Osteoblast (primary cell): ENCODE measurements at places on chromosomes 11 and 22. TPM values are rescaled to one million over a fixed set of nuclear protein-coding genes. Genes with fewer than 3 reads are reported as not detected.

- no peak overlapping the region for H3K4me3 ChIP-seq
- no peaks in the 10 kb centered on the region for H3K36me3 ChIP-seq
- peaks cover 25% of the 10 kb centered on the region for H3K4me1 ChIP-seq
- peak overlapping the region; percentile 63 for H3K27ac ChIP-seq
- peak; percentile 93 for DNase-seq
- no peaks in the 10 kb centered on the region for H3K27me3 ChIP-seq
Observed at GRCh38 chr11:86459682-86460460, 85.2 kb downstream of the CCDC81 start.

DNA sequence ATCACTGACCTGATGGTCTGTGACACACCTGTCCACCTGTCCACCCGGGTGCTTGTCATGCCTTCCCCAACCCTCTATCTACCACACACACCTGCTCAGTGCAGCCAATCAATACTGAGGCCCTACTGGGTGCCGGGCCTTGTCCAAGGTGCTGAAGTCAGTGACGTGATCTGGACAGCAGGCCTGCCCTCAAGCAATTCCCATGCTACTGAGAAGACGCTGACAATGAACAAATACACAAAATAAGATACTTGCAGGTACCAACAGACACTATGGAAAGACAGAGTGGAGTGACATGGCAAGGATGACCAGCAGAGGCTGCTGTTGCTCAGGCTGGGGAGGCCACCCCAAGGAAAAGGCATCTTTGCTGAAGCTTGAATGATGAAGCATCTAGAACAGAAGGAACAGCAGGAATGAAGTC lies 21.2 kb downstream of the PLAAT3 start:
- H3K4me1 ChIP-seq: peaks cover 4% of the 10 kb centered on the region
- DNase-seq: peak; percentile 89
- no peaks in the 10 kb centered on the region for H3K27me3 ChIP-seq
- no peak overlapping the region for H3K4me3 ChIP-seq

DNA sequence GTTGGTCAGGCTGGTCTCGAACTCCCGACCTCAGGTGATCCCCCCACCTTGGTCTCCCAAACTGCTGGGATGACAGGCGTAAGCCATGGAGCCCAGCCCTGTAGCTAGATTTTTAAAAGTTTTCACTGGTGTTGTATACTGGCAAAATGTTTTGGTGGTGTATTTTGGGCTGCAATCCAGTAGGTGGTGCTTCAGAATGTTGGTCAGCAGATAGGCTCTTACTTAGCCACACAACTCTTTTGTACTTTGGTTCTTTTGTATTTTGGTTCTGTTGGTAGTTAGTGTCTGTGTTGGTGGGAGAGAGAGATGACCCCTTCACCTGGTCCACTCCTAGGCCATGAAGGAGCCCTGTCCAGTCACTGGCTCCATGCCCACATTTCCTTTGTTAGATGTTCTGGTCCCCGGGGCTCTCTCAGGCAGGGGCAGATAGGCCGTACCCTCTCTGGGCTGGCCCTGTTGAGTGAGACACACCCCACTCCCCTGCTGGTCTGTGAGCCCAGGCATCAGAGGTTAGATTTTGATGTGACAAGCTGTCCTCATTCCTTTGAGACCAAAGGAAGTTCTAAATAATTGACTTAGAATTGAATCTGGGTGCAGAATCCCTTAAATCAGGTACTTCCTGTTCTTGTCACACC lies 123.8 kb downstream of the DDX10 start:
- no peaks in the 10 kb centered on the region for H3K36me3 ChIP-seq
- H3K4me1 ChIP-seq: peaks cover 4% of the 10 kb centered on the region
- DNase-seq: peak; percentile 43
- H3K4me3 ChIP-seq: no peak overlapping the region
- H3K27me3 ChIP-seq: no peaks in the 10 kb centered on the region

- peaks cover 16% of the 10 kb centered on the region for H3K36me3 ChIP-seq
- H3K27me3 ChIP-seq: no peaks in the 10 kb centered on the region
- peak; percentile 74 for DNase-seq
- peaks cover 19% of the 10 kb centered on the region for H3K4me1 ChIP-seq
Observed at GRCh38 chr22:41619979-41620588, 759 bp downstream of the DESI1 start.

- no peaks in the 10 kb centered on the region for H3K36me3 ChIP-seq
- H3K27me3 ChIP-seq: no peaks in the 10 kb centered on the region
- peak; percentile 35 for DNase-seq
- no peaks in the 10 kb centered on the region for H3K4me1 ChIP-seq
- no peak overlapping the region for H3K27ac ChIP-seq
- H3K4me3 ChIP-seq: no peak overlapping the region
Observed at GRCh38 chr22:44718418-44718817, 16.4 kb downstream of the PRR5 start.

GRCh38 chr11:96464700-96465307 lies 75.0 kb downstream of the JRKL start:
- peaks cover 5% of the 10 kb centered on the region for H3K4me1 ChIP-seq
- no peaks in the 10 kb centered on the region for H3K36me3 ChIP-seq
- DNase-seq: peak; percentile 86
- H3K4me3 ChIP-seq: no peak overlapping the region
- H3K27ac ChIP-seq: no peak overlapping the region

DNA sequence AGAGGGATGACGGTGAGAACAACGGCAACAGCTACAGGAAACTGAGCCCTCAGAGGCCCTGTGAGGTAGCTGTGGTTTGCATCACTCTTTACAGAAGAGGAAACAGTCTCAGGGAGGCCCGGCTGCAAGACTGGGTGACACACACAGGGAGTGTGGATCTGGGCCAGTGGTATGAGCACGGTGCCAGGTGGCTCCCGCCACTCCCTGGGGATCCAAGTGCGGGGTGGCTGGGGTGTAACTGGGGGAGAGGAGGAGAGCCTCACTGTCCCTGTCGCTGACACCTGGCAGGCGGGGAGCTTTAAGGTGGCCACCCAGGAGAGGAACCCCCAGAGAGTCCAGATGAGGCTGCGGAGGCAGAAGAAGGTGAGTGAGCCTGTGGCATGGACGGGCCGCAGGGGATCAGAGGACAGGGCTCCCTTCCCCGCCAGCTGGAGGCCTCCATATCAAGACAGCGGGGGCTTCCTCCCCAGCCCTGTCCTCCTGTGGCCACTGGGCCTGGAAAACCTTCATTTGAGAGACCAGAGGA lies 5.6 kb downstream of the RGL4 start:
- H3K27me3 ChIP-seq: no peaks in the 10 kb centered on the region
- H3K36me3 ChIP-seq: peaks cover 10% of the 10 kb centered on the region
- no peak overlapping the region for H3K4me3 ChIP-seq
- DNase-seq: peak; percentile 85
- no peak overlapping the region for H3K27ac ChIP-seq

- H3K27me3 ChIP-seq: peaks cover 10% of the 10 kb centered on the region
- H3K4me1 ChIP-seq: no peaks in the 10 kb centered on the region
- H3K36me3 ChIP-seq: no peaks in the 10 kb centered on the region
- no peak overlapping the region for H3K27ac ChIP-seq
- no peak overlapping the region for H3K4me3 ChIP-seq
Observed at GRCh38 chr11:61195719-61196118, 7.6 kb upstream of the PGA3 start.

DNA sequence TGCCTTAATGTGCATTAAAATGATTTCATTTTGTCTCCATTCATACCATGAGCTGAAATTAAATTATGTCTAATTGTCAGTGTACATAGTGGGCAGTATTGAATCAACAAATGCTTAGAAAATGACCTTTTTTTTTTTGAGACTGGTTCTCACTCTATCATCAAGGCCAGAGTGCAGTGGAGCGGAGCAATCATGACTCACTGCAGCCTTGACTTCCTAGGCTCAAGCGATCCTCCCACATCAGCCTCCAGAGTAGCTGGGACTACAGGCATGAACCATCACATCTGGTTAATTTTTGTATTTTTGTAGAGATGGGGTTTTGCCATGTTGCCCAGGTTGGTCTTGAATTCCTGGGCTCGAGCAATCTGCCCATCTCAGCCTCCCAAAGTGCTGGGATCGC lies 117.0 kb upstream of the BLID start:
- H3K4me3 ChIP-seq: no peak overlapping the region
- H3K27ac ChIP-seq: no peak overlapping the region
- DNase-seq: no peak
- no peaks in the 10 kb centered on the region for H3K27me3 ChIP-seq
- no peaks in the 10 kb centered on the region for H3K36me3 ChIP-seq
- H3K4me1 ChIP-seq: peaks cover 24% of the 10 kb centered on the region

DNA sequence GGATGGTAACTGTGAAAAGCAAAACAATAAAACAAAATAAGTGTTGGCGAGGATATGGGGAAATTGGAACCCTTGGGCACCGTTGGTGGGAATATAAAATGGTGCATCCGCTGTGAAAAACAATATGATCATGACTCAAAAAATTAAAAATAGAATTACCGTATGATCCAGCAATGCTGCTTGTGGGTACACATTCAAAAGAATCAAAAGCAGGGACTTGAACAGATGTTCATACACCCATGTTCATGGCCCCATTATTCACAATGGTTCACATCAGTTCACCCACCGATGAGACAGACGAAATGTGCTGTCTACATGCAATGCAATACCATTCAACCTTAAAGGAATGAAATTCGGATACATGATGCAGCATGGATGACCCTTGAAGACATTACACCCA lies 1.2 kb upstream of the DERL3 start:
- DNase-seq: no peak
- H3K27me3 ChIP-seq: no peaks in the 10 kb centered on the region
- peaks cover 13% of the 10 kb centered on the region for H3K36me3 ChIP-seq
- no peak overlapping the region for H3K27ac ChIP-seq
- H3K4me3 ChIP-seq: no peak overlapping the region

DNA sequence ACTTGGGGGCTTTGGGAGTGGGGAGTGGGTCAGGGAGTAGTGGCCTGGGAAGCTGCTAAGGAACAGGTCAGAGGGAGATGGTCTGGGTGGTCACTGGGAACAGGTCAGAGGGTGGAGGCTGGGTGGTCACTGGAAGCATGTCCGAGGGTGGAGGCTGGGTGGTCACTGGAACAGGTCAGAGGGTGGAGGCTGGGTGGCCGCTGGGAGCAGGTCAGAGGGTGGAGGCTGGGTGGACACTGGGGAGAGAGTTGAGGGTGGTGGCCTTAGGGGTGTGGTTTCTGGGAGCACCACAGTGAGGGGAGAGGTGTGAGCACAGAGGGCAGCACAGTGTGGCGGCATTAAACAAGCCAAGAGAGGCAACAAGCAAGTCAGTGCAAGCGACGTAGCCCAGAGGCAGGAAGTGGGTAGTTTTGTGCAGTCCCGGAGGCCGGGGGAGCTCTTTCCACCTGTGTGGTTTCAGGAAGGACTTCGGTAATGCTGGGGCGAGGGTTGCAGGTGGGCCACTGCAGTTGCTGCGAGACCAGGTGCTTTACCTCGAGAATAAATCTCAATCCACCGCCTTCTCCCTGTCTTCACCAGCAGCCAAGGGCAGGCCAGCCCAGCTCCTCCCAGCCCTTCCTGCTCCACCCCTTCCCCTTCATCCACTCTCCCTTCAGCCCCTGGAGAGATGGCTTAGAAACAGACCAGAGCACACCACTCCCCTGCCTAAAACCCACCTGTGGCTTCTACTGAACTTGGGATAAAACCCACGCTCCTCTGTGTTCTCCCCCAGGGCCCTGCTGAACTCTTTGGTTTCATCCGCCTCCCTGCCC lies 3.2 kb upstream of the CACNA1I start:
- no peaks in the 10 kb centered on the region for H3K27me3 ChIP-seq
- no peak overlapping the region for H3K4me3 ChIP-seq
- H3K4me1 ChIP-seq: no peaks in the 10 kb centered on the region
- DNase-seq: peak; percentile 65
- no peak overlapping the region for H3K27ac ChIP-seq
- H3K36me3 ChIP-seq: no peaks in the 10 kb centered on the region

DNA sequence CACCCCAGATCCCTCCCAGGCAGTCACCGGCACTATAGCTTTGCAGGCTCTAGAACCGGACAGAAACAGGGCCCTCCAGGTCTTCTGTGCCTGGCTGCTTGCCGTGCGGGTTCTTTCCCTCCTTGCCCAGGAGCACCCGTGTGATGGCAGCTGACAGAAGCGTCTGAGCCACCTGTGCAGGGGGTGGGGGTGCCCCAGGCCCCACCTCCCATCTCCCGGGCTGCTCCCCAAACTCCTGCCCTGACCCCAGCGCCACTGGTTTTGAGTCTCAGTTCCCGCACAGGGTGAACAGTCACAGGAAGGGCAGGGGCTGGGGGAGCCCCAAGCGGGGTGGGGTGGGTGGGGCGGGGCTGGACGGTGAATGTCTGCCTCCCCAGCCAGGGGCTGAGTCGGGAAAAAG lies 13.2 kb upstream of the PHLDA2 start:
- no peaks in the 10 kb centered on the region for H3K27me3 ChIP-seq
- no peak overlapping the region for H3K27ac ChIP-seq
- H3K36me3 ChIP-seq: peaks cover 13% of the 10 kb centered on the region
- peaks cover 26% of the 10 kb centered on the region for H3K4me1 ChIP-seq

- no peaks in the 10 kb centered on the region for H3K27me3 ChIP-seq
- no peaks in the 10 kb centered on the region for H3K36me3 ChIP-seq
- no peak for DNase-seq
- H3K4me3 ChIP-seq: no peak overlapping the region
Observed at GRCh38 chr11:48270621-48271020, 7.0 kb downstream of the OR4X1 start.

DNA sequence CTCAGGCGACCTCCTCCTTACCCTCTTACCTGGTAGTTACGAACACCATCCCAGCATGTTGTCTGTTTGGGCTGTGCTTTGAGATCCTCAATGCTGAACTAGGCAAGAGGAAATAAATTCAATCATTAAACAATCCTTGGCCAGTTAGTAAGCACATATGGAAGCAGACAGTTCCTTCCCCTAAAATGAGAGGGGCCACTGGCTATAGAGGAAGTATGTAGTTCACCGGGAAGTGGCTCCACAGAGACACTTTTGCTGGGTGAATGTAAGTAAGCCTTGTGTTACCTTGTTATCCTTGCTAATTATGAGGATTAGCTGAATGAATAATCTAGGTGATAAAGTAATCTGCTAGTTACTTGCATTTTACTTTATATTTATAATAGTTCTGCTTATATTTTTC lies 2.9 kb downstream of the THYN1 start:
- no peak for DNase-seq
- H3K36me3 ChIP-seq: peaks cover 52% of the 10 kb centered on the region
- no peak overlapping the region for H3K27ac ChIP-seq
- H3K4me3 ChIP-seq: no peak overlapping the region
- no peaks in the 10 kb centered on the region for H3K27me3 ChIP-seq
- H3K4me1 ChIP-seq: peaks cover 16% of the 10 kb centered on the region

GRCh38 chr22:44279069-44279360 lies 33.7 kb downstream of the SHISAL1 start:
- H3K36me3 ChIP-seq: no peaks in the 10 kb centered on the region
- no peaks in the 10 kb centered on the region for H3K4me1 ChIP-seq
- no peak overlapping the region for H3K27ac ChIP-seq
- no peak overlapping the region for H3K4me3 ChIP-seq
- H3K27me3 ChIP-seq: no peaks in the 10 kb centered on the region

DNA sequence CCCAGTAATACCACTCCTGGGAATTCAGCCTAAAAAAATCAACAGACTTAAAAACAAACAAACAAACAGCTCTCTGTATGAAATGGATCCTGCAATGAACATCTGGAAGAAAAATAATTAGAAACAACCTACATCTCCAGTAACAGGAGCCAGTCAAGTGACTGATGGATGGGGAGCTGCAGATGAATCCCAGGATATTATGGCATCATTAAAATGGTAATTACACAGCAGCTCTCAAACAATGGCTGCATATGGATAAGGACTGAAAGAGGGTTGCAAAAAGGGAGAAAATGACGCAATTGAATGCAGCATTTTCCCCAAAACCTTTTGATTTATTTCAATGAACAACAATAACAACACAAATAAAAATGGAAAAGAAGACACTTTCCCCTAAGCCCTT lies 4.1 kb downstream of the NPTXR start:
- DNase-seq: peak; percentile 30
- no peak overlapping the region for H3K27ac ChIP-seq
- no peaks in the 10 kb centered on the region for H3K36me3 ChIP-seq
- peaks cover 36% of the 10 kb centered on the region for H3K27me3 ChIP-seq

Gene FOLH1
- 0.36 TPM in 1 of 2 replicates, not detected in the other for total RNA-seq

Gene HBB
- not detected in 2 replicates for total RNA-seq

Gene NEFH
- total RNA-seq: under 0.01 and 0.36 TPM in 2 replicates

Gene CBLIF
- total RNA-seq: not detected in 2 replicates

Gene LDHAL6A
- total RNA-seq: not detected in 2 replicates

Gene APOA1
- under 0.01 and 0.29 TPM in 2 replicates for total RNA-seq

Gene CCDC73
- not detected in 2 replicates for total RNA-seq
